ENCODE measurements at places on chromosomes 12 and 14.
A peak's percentile ranks its signal among the peaks of the same experiment; 100 is the strongest.

DNA sequence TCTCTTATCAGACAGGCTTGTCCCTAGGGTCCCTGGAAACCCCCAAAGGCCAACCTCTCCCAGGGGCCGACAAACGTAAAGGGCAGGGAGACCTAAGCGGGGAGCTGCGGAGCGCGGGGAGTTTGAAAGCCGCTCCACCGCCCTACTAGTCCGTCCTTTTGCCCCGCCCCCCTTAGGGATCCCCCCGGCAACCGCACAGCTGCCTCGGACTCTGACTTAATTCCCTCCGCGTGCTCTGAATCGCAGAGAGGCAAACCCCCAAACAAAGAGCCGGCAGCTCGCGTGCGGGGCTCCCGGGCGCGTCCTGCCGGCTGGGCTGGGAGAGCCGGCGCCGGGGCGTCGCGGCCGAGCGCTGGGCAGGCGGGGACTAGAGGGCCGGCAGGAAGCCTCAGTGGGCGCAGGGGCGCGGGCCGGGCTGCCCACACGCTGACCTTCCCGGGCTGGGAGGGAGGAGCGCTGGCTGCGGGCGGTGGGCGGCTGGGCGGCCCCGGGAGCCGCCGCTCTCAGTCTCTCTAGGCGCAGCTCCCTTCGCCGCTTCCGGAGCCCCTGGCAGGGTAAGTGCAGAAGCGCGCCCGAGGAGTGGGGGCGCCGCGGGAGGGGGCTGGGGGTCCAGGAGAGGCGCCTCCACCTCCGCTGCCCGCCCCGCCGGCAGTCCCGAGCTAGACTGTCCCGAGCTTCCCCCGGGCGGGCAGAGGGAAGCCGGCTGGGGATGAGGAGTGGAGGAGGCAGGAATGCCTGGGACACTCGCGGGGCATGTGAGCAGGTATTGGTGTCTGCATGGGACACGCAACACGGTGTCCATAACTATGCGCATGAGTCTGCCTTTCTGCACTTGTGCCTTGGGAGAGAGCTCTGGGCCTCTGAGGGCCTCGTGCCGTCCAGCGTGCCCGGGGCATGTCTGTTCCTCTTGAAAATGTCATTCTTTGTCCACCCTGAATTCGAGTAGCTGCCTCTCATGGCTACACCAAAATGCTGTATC lies at the start of gene TSPAN11:
TSPAN11 (plus strand) TSS at position 506 of the 979 bp plus-strand sequence. CDS start 27,244 bp downstream, outside the sequence.
- DNase-seq = peak; percentile 94

GRCh38 chr12:56714431-56714929 lies 10.6 kb downstream of the NACA start:
- no peak for DNase-seq

GRCh38 chr14:100547633-100548294 lies 39.5 kb downstream of the BEGAIN start:
- no peak for DNase-seq

- no peak for DNase-seq
These were observed 55.6 kb downstream of the TRMT5 start for GRCh38 chr14:60925286-60925685.

DNA sequence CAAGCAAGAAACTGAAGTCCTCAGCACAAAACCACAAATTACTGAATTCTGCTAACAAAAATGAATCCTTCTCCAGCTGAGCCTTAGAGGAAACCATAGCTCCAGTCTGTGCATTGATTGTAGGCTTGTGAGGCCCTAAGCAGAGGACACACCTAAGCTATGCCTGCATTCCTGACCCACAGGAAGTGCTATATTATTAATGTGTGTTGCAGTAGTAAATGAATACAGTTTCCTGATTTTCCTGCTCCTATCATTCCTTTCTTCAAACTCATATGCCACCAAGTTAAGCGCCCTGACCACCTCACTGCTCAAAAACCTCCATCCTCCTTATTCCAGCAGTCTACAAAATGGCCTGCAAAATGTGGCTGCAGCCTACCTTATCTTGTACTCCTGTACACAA lies 151.9 kb upstream of the ABCD2 start:
- no peak for DNase-seq

DNA sequence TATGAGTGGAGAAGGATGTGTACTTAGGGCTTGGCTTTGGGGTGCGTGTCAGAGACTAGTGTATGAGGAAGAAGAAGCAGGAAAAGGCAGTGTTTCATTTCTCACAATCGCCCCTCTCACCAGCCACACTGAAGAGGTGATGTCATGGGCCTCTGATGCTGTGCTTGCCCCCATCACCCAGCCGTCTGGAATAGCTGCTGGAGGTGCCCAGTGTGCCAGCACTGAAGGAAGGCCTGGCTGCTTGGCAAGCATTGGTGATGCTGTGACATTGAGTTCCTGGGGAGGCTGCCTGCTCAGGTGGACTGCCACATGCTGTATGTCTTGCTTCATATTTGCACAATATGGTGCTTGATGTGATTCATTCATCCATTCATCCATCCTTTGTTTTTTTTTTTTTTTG lies 56.2 kb downstream of the CRADD start:
- DNase-seq = no peak

DNA sequence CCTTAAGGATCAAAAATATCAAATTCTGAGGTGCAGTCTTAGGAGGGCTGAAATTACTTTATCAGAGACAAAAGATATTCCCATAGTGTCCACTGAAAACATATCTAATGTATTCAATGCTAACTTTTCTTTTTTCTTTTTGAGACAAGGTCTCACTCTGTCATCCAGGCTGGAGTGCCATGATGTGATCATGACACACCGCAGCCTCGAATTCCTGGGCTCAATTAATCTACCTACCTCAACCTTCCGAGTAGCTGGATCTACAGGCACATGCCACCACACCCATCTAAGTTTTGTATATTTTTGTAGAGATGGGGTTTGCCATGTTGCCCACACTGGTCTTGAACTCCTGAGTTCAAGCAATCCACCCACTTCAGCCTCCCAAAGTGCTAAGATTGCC lies 68.3 kb downstream of the ZC3H14 start:
- DNase-seq = no peak

DNA sequence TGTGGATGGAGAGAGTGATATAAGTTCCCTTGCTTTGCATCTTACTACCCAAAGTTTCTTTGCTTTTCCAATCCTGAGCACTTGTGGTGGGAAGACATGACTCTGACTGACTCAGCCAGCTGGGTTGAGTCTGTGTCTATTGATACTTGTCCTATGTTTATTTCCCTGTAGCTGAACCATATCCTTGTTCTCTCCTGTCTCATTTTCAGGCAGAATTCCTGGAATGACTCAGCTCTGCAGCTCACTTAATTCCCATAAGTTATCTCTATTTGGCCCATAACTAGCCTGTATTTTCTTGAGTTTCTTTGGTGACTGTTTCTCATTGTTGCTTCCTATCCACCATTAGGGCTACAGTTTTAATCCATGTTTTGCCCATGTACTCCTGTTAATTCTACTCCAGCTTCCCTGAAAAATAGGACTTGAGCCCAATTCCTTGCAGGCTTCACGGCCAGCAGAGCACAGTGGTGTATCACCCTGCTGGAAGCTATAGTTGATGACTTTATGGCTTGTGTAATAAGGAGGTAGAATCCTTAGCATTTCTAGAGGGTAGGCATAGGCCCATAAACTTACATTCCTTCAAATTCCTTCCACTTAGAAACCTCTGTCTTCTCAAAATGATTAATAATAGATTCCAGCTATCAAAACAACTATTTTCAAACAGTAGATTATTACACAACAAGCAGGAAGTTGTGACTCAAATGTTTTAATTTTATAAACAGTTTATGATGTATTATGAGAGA lies 183.1 kb downstream of the TMTC3 start:
- DNase-seq = no peak

DNA sequence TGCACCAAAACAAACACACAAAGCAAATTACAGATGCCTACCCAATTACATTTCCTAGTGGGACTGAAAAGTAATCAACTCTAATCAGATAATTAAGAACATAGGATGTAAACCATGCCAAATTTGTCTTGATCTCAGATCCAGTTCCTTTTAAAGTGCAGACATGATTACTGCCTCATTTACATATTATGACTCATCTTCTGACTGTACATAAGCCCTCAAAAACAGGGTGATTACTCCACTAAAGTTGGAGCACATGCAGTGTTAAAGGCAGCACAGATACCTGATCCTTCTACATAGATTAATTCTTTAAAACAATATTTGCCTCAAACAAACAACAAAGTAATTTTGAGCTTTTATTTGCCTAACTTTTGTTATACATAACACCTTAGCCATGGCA lies 337.2 kb downstream of the RPS29 start:
- DNase-seq = no peak

- no peak for DNase-seq
These were observed 36.3 kb downstream of the SNRNP35 start for GRCh38 chr12:123494124-123494851.

GRCh38 chr12:62861586-62861985 lies 73.4 kb downstream of the PPM1H start:
- DNase-seq = peak; percentile 14

DNA sequence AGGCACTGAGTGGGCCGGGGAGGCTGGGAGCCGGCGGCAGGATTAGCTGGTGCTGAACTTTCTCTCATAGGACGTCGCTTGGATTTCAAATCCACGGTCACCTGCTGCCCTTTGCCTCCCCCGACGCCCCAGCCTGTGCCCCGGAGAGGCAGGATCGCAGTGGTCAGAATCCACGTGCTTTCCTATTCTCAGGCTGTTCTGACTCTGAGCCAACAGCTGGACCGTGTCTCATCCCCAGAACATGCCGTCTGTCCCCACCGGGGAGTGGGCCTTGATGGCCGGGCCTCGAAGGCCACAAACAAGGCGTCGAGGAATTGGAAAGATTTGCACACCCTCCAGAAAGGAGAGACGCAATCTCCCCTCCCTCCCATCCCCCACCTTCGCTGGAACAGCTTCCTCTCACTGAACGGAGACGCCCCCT lies 18.5 kb upstream of the MLXIP start:
- no peak for DNase-seq

DNA sequence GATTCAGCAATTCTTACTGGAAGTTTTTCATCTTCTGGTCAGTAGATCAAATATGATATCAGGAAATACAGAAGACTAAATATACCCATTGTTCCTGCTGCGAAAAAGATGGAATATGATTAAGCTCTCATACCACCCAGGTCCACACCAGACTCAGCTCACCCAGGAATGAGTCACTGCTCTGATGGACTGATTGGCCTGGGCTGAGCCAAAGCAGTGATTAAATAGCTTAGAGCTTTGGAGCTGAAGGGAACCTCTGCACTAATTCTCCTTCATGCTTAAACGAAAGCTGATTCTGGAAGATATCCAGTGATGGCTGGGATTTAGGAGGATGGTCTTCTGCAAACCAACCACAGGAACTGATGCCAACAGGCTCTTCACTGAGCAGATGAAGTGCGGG lies 62.0 kb upstream of the SYT1 start:
- DNase-seq = no peak

- no peak for DNase-seq
These were observed 13.8 kb upstream of the ZFP36L1 start for GRCh38 chr14:68806526-68807147.

- no peak for DNase-seq
These were observed 37.7 kb upstream of the RTRAF start for GRCh38 chr14:51951656-51952055.

DNA sequence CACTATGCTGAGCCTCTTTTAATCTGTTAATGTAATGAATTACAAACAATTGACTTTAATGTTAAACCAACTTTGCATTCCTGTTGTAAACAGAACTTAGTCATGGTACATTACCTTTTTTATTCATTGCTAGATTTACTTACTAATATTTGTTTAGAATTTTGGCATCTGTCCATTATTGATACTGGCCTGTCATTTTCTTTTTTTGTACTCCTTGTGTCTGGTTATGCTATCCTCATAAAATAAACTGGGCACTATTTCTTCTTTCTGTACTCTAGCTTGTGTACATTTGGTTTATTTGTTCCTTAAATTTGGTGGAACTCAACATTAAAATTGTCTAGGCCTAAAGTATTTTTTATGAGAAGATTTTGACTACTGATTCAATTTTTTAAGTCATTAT lies 32.1 kb downstream of the SPATA7 start:
- no peak for DNase-seq

GRCh38 chr14:72476657-72477499 lies 417.0 kb downstream of the DPF3 start:
- no peak for DNase-seq

GRCh38 chr14:103576371-103577024 lies 13.7 kb downstream of the COA8 start:
- DNase-seq = peak; percentile 88

GRCh38 chr12:88472775-88473174 lies 107.5 kb downstream of the KITLG start:
- no peak for DNase-seq

GRCh38 chr12:120978296-120979219 lies at the start of gene HNF1A:
Gene HNF1A, plus strand, starts transcription at chr12:120978543. Its CDS starts 226 bp downstream, at chr12:120978769.
- DNase-seq = no peak

GRCh38 chr14:102184316-102185035 lies 44.8 kb downstream of the WDR20 start:
- DNase-seq = peak; percentile 96

- no peak for DNase-seq
These were observed 7.5 kb upstream of the BAZ2A start for GRCh38 chr12:56637621-56638020.

GRCh38 chr12:7667125-7667524 lies 1.4 kb upstream of the APOBEC1 start:
- DNase-seq = no peak

DNA sequence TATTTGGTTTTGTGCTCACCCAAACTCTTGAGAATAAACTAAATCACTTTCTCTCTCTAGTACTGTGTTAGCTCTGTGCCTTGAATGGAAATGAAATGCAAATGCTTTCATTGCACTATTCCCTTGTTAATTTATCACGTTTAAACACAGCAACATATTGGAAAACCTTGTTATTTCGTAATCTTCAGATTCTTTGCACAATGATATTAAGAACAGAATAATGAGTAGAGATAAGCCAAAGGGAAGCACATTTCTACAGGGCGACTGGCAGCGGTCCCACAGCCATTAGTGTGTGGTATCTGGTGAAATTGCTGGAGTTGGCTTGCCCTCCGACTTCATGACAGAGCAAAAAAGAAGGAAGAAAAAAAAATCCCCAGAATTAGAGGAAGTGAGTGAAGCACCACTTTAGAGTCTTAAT lies 166.1 kb upstream of the E2F7 start:
- DNase-seq = peak; percentile 37

DNA sequence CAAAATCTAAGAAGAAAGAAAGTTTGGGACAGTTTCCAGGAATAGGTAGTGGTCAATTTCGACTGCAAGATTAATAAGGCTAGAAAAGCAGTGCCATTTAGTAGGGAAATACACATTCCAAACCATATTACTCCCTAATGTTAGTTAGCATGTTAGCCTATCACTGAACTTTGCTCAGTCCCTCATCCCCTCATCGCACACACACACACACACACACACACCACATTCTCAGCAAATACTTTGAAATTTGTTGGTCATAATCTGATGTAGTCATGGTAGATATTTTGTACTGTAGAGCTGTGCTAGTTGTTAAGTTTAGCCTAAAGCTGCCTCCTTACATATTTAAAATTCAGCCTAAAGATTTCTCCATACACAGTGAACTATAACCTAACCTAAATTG lies 64.0 kb downstream of the MYF5 start:
- DNase-seq = no peak

DNA sequence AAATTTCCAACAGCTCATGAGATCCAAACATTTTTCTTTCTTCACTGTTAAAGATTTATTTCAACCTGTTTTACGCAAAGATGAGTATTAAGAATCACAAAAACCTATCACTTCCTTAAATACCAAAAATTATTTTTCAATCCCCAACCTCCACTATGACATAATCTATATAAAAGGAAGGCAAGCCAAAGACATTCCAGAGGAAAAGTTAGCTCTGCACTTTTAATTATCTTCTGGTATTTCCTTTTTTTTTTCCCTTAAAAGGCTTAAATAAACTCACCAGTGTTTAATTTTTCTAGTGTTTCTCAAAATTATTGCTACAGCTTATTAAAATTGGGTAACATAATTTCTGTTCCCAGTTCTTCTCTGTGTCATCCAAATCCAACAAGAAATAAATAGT lies 75.9 kb downstream of the BMP4 start:
- DNase-seq = no peak

Data from eye (tissue), 1 donor.